HuH-7 (cell line): ENCODE measurements at places on chromosomes 1 and 21.
A peak's percentile ranks its signal among the peaks of the same experiment; 100 is the strongest.

DNA sequence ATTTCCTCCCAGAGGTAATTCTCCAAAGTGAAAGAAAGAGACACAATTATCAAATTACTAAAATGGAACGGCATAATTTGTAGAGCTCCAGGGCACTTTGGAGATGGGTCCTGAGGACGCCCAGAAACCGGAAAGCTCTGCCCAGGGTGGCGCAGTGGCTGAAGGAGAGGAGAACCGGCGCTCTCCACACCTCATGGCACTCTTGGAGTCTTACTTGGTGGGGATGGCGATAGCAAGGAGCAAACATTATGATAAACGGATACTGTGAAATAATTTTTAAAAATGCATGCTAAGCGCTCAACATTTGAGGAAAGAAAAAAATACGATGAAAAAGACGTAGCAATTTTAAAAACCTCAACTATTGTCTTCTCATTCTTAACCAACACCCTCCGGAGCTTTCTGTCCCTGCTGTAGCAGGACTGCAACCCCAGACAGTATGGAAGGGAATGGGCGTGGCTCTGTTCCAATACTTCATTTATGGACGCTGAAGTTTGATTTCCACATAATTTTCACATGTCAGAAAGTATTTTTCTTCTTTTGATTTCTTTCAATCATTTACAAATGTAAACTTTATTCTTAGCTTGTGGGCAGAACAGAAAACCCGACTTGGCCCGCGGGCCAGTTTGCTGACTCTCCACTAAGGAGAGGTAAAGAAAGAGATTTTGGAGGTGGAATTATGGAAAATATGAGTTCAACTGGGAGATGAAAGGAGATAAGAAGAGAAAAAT, 1.1 kb downstream of the S100A11 start:
- peak; percentile 35 for DNase-seq

DNA sequence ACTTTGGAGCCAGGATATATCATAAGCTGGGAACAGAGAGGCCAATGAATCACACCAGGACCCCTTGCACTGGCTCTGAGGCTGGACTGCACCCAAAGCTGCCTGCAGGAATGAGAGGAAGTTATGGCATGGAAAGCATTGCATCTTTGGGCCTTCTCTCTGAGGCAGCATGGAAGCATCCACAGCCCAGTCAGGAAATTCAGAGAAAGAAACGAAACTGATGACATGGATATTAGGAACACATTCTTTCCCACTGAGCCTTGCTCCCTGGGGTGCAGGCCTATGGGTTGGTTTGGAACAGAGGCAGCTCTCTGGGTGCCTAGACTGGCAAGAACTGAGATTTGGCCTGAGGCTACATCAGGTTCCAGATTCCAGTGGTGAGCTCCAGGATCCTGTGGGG, 98.6 kb downstream of the NGF start:
- no peak for DNase-seq

DNA sequence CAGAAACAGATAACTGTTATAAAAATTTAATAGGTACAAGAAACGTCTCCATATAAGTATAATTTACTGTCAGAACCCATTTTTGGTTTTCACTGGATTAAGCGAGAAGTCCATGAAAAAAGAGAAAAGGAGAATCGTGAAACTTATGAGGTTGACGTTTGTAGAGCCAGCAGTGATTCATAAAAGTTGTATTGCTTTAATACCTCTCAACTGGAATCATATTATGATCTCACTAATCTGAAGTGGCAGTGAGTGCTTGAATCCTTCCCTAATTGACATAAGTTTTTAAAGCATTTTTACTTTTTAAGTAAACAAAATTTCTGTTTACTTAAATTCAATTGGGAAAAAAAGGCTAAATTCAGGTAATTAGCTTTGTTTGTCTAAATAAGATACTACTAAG, 315.3 kb downstream of the TPR start:
- no peak for DNase-seq

DNA sequence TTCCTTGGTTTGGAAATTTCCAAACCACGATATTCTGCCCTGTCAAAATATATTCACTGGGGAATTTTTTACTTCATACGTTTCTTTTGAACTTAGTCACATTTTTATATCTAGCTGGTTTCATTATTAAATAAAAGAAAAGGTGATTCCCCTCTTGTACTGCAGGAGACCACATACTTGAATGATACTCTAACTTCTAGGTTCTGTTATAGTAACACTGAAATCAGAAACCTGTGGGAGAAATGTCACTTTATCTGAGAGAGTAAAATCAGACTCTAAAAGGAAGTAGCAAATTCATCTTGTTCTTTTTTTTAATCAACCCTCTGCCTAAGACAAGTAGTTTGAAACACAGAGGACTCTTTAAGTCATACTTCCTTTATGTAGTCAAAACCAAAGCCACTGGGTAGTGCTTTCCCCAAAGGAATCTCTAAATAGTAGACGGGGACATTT, 34.4 kb downstream of the MRPL39 start:
- no peak for DNase-seq

GRCh38 chr1:209783386-209783785, 973 bp downstream of the C1orf74 start:
- no peak for DNase-seq

DNA sequence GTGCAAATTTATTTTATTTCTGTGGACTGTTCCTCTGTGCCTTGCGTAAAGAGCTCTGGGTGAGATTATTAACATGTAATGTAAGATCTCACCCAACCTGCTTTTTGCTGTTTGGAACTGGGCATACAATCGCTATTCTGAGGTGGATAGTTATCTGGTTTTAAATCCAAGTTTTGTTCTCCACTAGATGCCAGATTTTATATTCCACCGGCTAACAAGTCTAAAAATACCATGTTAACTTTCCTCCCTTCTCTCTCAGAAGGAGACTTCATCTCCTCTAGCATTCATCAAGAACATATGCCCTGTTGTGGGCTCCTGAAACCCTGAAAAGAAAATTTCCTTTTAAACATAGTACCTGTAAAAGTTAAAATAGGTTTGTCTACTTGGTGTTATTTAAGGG, 56.4 kb downstream of the C1orf21 start:
- no peak for DNase-seq

GRCh38 chr1:192747943-192748342, 60.9 kb upstream of the RGS2 start:
- DNase-seq = no peak

- DNase-seq = no peak
Measured at GRCh38 chr1:201268604-201269151, 14.6 kb upstream of the PKP1 start.

GRCh38 chr1:46003315-46003714, 129.1 kb downstream of the PIK3R3 start:
- DNase-seq = no peak

- no peak for DNase-seq
Measured at GRCh38 chr1:111660204-111661150, 40.9 kb downstream of the RAP1A start.

DNA sequence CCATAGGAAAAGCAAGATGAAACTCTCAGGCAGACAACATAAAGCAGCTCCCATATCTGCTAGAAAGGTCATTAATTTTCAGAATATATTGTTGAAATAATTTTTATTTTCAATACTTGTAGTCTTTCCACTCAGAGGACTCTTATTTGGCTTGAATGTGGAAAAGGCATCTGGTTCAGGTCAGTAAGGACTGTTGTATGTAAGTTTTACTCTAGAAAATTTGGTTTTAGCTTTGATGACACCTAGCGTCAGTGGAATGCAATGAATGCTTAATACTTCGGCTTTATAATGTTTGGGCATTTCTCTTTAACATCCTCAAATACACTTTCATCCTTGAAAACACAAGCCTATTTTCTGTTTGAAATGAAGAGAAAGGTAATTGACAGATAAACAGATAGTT, 63.3 kb downstream of the LRRC40 start:
- no peak for DNase-seq

DNA sequence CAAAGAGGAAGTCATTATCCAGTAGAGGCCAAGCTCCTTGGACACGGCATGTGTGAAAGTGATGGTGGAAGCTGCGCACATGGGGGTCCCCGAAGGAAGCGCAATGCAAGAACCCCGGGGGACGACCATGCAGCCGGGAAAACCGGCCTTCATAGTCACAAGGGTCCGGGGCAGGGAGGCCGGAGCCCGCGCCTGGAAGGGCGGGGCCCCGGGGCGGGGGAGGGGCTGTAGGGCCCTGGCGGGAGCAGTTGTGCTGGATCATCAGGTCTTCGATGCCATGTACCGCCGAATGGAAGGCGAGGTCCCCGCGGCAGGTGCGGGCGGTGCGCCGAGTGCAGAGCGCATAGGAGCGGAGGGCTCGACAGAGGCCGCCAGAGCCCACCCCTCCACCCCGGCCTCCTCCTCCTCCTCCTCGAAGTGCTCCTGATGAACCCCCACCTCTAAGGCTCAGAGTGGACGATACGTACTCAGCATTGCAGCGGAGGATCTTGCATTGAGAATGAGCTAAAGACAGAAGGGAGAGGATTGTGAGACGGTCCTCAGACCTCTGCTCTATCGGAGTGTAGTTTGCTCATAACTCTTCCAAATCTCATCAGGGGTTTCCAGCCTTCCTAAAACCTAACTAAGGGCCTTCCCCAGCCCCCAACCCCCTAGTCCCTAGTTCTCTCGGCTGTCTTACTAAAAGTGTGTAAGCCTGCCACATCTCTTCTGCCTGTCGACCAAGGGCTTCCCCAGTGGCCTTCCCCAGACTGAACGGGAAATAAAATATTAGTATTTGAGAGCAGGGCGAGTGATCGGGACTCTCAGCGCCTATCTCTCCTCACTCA, 2.1 kb downstream of the HJV start:
- DNase-seq = no peak

- no peak for DNase-seq
Measured at GRCh38 chr1:205315008-205315618, 6.4 kb downstream of the NUAK2 start.

- DNase-seq = no peak
Measured at GRCh38 chr1:8091691-8092090, 65.6 kb upstream of the ERRFI1 start.

DNA sequence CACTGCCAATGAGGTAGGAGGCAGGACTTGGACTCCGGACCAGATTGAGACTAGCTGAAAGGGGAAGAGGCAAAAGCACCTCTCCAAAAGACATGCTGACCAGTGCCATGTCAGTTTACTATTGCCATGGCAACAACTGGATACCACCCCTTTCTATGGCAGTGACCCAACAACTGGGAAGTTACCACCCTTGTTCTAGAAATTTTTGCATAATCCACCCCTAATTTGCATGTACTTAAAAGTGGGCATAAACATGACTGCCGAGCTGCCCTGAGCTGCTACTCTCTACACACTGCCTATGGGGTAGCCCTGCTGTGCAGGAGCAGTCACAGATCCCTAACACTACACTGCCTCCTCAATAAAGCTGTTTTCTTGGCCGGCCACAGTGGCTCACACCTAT, 19.0 kb upstream of the SLC6A9 start:
- DNase-seq = no peak

- peak; percentile 90 for DNase-seq
Measured at GRCh38 chr1:31593770-31594632, 17.7 kb downstream of the TINAGL1 start.

- no peak for DNase-seq
Measured at GRCh38 chr21:14675774-14676530, 129.8 kb upstream of the SAMSN1 start.
